ENCODE measurements at places on chromosomes 16 and 17.
A peak's percentile ranks its signal among the peaks of the same experiment; 100 is the strongest.

DNA sequence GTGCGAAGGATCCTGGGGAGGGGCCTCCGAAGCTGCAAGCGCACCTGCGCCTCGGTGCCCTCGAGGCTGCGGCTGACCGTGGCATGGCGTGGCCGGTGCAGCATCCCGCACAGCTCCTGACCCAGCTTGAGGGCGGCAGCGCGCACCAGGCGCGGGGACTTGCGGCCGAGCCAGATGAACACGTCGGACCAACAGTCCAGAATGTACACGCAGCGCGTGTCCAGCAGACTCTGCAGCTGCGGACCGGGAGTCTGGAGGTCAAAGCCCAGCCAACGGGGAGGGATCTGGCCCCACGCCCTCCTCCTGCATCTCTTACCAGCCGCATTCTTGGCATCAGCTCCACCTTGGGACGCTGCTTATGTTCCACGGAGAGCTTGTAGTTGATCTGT, 10.9 kb downstream of the FLII start:
- DNase-seq: no peak

GRCh38 chr17:9521062-9521461, 54.6 kb downstream of the STX8 start:
- no peak for DNase-seq

DNA sequence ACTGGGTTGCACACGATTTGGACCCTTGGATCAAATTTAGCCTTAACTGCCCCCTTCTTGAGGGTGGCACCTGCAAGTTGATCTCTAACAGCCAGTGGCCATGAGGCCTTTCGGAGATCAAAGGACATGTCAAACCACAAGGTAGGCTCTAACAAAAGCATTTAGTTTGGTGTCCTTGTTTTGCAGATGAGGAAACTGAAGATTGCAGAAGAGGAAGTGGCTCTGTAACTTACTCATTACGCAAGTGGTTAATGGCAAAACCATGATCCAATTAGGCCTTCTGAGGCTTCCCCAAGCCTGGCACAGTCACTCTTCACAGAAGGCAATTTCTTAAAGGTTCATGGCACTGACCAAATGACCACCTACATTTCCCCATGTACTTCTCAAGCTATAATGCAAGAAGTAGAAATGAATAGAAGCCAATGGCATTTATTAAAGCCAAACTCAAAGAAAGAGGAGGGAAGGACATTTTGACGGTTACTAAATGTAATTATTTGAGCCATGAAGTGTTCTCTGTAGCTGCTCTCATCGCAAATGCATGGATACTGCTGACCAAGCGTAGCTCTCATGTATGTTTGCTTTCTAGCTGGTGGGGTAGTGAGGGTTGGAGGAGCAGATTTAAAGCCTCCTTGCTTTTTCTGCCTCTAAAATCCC, 32.8 kb upstream of the ABCC12 start:
- DNase-seq: no peak

DNA sequence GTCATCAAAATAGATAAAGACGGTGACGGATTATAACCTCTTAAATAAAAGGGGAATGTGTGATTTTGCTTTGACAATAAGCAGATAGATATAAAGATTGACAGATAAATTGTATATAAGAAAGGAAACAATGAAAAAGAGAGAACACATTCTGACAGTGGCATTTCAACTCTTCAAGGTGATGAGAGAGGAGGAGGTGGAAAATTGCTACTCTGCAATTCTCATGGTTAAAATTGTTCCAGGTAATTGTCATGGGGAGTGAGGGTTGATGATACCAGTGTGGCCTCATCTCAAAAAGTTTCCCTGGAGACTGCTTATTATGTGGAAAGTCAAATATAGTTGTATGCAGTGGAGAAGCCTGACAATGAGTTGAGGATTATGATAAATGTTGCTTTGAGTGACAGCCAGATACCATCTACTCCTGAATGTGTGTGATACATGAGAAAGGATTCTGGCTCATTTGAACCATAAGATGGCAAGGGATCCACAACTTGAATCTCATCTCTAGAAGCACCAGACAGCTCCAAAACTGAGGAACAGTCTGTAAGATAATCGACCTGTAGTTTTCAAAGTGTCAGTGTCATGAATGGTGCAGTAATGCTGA, 1290.6 kb upstream of the CDH8 start:
- DNase-seq: no peak

DNA sequence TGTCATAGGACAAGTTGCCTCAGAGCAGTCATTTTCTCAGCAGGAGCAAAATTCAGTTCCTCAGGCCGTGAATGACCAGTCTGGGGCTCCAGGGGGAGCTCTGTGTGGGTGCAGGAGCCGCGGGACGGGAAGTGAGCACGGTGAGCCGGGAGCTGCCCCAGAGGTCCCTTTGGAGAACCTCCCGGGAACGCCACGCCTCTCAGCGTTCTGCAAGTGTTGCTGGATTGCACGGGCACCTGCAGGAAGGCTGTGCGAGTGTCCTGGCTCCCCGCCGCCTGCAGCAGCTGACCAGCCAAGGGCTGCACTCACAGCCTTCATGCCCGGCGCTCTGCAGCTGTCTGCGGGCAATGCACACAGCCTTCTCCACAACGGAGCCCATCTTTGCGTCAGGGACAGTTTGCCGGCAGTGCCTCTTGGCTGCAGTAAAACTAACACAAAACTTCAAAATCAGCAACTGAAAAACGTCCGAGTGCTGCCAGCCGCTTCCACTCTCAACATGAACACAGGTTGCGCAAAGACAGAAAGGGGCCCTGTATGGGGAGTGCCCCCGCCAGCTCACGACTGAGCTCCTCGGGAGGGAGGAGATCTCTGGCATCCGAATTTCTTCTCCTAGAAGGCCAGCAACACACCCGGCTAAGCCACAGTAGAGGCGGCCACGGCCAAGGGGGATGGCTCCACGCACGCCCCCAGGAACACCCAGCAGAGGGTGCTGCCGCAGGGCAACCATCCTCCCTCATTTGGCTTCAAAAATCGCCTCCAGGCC, 16.0 kb downstream of the NDUFAF8 start:
- DNase-seq: peak; percentile 28

DNA sequence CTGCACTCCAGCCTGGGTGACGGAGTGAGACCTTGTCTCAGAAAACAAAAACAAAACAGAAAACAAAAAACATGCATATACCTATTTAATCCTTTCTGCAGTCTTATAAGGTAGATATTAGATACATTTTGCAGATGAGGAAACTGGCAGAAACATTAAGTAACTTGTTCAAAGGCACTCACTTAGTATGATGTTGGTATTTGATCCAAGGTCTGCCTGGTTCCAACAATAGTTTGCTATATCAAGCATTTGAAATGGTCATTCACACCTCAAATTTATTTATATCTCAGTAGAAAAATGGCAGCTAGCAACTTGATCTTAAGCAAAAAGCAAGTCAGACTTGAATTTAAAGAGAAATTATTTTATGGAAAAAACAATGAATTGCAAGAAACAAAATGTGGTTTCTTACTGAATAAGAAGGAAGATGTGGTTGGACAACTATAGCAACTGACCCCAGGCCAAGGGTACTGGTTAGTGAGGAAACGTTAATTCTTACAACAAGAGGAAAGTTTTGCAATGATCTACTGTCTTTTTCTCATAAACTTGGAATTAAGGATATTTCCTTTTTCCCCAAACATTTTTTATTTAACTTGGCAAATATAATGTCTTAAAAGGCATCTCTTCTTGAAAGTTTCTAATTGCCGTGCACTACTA, 19.7 kb downstream of the DHRS7B start:
- DNase-seq: no peak

DNA sequence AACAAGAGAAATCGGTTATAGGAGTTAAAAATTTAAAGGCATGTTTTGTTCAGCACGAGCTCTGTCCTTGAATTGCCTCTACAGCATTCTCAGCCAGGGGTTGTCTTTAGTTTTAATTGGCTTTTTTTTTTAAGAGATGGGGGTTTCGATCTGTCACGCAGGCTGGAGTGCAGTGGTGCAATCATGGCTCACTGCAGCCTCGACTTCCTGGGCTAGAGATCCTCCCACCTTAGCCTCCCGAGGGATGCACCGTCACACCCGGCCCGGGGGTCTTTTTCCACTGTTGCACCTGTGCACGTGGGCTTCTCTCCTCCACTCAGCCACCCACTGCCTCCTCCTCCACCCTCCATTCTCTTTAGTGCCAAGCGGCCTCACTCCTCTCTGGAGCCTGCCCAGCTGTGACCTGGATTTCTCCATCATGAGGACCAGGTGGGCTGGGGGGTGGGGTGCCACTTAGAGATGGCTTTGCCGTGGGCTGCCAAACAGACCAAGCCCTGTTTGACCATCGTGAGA, 106.8 kb upstream of the SEC14L1 start:
- no peak for DNase-seq

DNA sequence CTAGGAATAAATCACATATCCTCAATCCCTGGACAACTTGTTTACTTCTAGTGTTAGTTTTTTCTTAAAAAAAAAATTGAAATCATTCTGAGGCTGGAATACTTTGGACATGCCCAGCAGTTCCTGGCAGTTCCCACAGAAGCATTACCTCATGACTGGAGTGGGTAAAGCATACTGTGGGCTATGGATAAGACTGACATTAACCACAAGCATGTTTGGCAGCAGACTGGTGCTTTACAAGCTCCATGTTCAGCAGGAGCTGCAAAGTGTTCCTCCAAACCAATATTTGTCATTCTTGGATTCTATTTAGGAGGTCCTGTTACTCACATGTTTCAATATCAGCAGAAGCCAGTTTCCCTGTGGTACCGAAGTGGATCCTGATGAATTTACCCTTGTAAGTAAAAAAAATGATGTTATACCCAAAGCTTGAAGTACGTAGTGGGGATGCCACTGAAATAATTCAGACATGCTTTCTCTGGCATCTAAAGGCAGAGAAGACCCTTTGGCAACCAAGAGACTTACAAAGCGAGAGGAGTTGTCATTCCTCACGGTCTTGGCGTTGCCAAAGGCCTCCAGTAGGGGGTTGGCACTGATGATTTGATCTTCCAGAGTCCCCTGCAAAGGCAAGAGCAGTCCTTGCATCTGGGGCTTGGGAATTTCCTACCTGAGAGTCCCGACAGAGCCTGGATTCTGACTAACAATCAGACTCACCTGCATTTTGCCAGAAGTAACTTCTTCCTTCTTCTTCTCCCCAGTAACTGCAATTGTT, 4.9 kb downstream of the MYH1 start:
- DNase-seq: no peak

DNA sequence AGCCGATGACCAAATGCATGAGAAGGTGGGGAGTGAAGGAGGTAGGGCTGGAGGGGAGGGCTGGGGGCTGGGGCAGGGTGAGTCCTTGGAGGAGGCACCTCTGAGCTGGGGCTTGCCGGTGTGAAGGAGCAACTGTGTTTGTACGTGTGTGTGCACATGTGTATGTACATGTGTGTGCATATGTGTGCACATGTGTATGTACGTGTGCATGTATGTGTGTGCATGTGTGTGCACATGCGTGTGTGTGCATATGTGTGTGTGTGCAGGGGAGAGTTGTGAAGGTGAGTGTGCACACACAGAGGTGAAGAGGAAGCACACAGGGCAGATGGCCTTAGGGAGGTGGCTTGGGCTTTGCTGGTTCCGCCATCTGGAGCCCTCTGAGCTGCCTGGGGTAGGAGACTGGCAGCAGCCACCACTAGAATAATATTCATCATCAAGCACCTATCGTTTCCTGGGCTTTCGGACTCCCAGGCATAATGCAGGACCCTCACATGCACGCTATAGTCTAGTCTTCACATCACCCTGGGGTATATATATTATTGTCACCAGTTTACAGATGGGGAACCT, 120.9 kb upstream of the CDC42EP4 start:
- no peak for DNase-seq

- DNase-seq: peak; percentile 45
Observed at GRCh38 chr17:59366773-59367656, 35.6 kb downstream of the YPEL2 start.

- DNase-seq: peak; percentile 46
Observed at GRCh38 chr17:44900894-44901293, 1.6 kb upstream of the EFTUD2 start.

DNA sequence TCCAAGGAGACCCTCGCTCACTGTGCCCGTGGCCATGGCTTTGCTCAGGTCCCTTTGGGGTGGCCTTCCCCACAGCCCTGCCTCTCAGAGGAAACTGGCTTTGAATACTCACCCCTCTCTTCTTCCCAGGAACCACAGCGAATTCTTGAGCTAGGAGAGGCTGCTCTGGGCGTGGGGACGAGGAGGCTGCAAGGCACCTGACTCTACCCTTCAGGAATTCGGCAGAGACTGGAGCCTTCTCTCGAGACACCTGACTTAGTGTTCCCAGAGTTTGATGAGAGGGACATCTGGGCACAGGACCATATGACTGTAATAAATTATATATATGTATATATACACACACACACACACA, 6.2 kb downstream of the LLGL2 start:
- DNase-seq: no peak

DNA sequence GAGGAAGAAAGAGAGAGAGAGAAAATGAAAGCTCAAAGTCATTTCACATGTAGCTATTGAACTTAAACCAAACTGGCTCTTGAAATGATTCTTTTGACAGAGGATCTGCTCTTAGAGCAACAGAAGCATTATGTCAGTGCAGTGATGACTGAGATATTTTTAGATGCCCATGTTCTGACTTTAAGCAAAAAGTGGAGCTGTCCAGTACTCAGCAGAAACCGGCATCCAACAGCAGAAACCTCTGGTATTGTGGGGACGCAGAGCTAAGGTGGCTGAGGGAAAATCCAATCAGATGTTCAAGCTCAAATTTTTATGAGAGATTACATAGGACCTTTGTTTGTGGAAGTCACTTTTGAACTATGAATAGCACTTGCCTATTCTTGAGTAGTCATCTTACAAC, 69.8 kb upstream of the ANKFN1 start:
- DNase-seq: no peak

DNA sequence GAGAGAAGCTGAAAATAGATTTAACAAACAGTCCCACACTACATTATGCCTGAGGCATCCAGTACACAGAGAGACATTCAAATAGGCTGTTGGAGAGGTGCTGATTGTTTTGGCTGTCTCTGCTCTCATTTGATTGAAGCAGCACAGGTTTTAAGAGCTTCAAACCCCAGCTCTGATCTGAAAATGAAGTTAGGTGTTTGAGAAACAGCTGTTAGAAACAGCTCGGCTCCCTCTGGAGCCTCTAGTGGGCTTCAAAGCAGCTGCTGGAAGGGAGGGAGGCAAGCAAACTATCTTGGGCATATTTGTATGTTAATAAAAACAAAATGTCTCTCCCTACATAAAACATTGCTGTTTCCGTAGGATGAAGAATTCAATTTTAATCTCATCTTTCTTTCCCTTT, 607.3 kb upstream of the GOT2 start:
- DNase-seq: no peak

- DNase-seq: no peak
Observed at GRCh38 chr17:40327244-40327729, 18.3 kb downstream of the RARA start.
